Pancreas (tissue), 10 donors: ENCODE measurements at places on chromosomes 4 and X. TPM values are rescaled to one million over a fixed set of nuclear protein-coding genes. Genes with fewer than 3 reads are reported as not detected.

FRAS1 gene
- polyA plus RNA-seq = 6.5 TPM

RAI2 gene
- 8.1 TPM for polyA plus RNA-seq

FGG gene
- 4.0 TPM for polyA plus RNA-seq

ARAP2 gene
- 3.6 TPM for polyA plus RNA-seq

CC2D2A gene
- polyA plus RNA-seq = 6.2 TPM

PNMA6F gene
- polyA plus RNA-seq = not detected

TENM3 gene
- polyA plus RNA-seq = 0.99 TPM

MAGEB2 gene
- polyA plus RNA-seq = not detected

CLDN2 gene
- 1.7 TPM for polyA plus RNA-seq

CNGA2 gene
- not detected for polyA plus RNA-seq

DNA sequence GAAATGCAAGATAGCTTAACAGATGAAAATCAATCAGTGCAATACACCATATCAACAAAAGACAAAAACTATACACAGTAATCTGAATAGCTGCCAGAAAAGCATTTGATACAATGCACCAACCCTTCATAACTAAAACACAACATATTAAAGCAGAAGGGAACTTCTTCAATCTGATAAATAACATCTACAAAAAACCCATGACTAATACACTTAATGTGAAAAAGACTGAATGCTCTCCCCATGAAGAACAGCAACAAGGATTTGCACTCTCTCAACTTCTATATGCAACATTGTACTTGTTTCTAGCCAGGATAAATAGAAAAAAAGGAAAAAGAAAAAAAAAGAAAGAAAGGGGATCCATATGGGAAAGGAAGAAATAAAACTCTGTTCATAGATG, 139.7 kb downstream of the RBM47 start:
- DNase-seq = no peak

DNA sequence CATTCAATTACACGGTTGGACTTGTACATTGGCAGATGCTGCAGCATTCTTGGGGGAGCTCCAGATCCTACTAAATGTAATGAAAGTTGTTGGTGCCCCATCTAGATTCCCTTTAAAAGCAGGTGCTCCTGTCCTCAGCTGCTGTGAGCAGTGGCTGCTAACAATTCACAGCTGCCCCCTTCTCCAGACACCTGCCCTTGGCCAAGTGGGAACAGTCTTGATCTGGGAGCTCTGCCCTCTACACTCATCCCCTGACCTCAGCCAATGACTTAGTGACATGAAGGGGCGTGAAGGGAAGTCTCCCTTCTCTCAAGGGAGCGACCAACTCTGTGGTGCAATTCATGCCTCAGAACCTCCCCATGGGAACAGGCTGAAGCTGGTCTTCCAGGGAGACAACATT, 125.7 kb downstream of the EIF4E start:
- no peak for DNase-seq

GRCh38 chr4:158033416-158034120, 139.3 kb downstream of the GASK1B start:
- DNase-seq = no peak

DNA sequence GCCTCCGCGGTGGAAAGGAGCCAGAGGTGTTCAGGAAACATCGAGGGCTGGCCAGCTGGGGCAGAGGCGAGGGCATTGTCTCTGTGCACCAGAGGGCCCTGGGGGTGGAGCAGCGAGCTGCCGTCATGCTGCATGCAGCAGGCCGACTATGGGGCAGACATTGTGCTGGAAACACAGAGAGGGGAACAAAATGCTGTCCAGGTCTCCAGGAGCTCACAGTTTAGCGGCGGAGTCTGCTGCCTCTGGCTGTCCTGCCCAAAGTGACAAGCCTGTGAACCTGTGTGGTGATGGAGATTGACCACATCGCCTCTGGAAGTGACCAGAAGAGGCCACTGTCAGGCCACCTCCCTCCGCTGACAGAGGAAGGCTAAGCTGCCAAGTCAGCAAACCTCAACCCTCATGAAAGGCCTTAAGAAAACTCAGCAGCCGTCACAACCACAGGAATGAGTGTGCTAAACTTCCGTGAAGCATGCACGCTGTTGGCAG, 20.1 kb upstream of the SASH3 start:
- DNase-seq = no peak

DNA sequence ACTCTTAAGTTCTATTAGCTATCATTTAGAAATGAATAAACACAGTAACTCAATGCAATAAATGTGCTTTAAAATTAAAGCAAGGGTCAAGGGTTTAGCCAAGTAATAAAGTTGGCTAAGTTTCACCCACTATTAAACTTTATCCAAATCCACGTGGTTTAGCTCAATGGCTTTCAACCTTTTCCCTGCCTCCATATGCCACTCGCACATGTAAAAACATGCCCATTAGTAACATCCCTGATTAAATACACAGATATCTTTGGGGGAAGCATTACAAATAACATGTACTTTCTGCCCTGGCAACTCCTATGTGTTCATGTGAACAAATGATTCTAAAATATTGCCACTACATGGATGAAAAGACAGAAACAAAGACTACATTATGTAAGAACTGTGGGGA, 130.8 kb downstream of the ZAR1 start:
- DNase-seq = no peak

- DNase-seq = no peak
These were observed 34.4 kb downstream of the CC2D2A start for GRCh38 chr4:15504041-15504440.

GRCh38 chrX:154040307-154040756, 20.6 kb upstream of the IRAK1 start:
- no peak for DNase-seq

DNA sequence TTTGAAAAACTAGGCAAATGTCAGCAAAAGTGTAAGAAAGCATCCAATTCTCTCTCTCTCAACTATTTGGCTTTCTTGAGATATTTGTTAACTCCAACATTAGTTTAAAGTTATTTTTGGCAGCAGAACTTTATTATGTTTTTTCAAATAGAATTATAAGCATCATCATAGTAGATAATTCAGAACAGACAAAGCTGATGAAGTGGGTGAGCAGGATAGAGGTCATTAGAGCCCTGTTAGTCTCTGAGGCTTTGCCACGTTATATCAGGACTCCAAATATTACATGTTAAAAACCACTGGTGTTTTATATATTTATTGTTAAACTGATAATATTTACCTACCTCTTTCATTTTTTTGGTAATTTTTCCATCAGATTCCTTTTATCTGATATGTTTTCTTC, 903.0 kb downstream of the FSTL5 start:
- DNase-seq = no peak

- DNase-seq = no peak
These were observed 91.0 kb upstream of the PPP1R2C start for GRCh38 chrX:42869011-42869410.

GRCh38 chr4:40335525-40335894, 377 bp downstream of the CHRNA9 start:
- DNase-seq = no peak

DNA sequence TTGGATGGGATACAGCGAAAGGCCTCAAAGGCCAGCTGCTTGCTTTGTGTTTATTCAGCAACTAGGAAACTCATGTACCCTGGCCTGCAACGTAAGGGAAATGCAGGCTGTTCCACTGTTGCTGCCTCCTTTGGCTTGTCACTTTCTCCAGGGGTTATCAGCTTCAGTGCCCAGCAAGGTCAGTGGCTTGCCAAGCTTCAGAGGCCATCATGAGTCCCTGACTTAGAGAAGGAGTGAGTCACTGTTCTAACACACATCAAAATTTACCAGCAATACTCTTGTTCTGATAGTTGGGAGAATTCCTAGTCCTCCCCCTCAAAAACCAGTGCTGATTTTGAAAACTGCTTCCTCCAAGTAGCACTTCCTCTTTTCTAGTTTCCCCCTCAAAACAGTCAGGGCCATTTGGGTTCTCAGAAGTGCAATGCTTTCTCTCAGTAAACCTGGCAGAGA, 250.8 kb downstream of the ARHGAP24 start:
- DNase-seq = peak; percentile 85

DNA sequence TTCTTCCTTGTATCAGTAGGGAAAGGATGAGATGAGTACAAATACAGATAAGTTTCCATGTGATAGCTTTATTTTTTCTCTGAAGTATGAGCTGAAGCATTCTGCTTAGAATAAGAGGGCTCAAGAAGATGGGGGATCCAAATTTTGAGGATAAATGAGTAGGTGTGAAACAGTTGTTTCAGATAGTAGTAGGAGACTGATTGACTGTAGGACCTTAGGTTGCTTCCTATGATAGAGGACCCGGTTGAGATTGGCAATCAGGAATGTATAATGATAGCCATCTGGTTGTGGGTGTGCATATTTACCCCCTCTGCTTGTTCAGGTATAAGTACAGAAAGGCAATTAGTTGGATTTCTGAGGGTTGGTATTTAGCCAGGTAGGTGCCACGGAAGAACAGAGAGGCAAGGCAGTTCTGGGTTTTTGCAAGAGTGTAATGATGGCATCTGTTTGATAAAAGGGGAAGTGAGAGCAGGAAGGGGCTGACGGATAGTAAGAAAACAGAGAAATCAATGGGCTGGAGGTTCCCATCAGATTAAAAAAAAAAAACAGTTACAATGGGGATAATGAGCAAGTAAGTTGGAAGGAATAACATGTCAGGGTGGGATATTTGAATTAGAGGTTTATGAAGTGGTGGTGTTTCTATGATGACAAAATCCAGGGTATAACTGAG, 13.7 kb downstream of the OCRL start:
- no peak for DNase-seq

- no peak for DNase-seq
These were observed 189.7 kb downstream of the ANTXR2 start for GRCh38 chr4:79883290-79883689.

- no peak for DNase-seq
These were observed 25.8 kb downstream of the ZNF630 start for GRCh38 chrX:48045410-48046311.

- no peak for DNase-seq
These were observed 154.1 kb upstream of the FAM241A start for GRCh38 chr4:111991163-111991562.

DNA sequence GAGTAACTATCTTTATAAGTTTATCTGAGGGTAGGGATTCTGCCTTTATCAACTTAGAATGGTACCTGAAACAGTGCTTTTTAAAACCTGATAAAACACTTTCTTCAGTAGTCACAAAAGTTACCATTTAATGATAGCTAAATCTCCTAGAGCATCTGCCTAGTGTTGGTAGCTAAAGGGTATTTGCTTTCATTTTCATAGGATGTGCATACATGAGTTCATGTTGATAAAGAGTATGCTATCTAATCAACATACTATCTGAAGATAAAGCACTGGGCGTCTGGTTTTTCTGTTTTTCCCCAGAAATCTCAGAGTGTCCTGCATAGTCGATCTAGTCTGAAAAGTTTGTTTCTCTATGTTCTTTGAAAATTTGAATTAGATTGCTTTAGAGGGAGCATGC, 75.1 kb downstream of the ADGRL3 start:
- no peak for DNase-seq

- peak; percentile 33 for DNase-seq
These were observed 1.0 kb downstream of the SCD5 start for GRCh38 chr4:82797405-82798111.
